CD4-positive, alpha-beta T cell treated with Interleukin-21 for 1 hour (primary cell): ENCODE measurements at places on chromosomes 1 and 21.

GRCh38 chr1:108692724-108693655, 880 bp downstream of the PRPF38B start:
- DNase-seq, result peak; percentile 90

DNA sequence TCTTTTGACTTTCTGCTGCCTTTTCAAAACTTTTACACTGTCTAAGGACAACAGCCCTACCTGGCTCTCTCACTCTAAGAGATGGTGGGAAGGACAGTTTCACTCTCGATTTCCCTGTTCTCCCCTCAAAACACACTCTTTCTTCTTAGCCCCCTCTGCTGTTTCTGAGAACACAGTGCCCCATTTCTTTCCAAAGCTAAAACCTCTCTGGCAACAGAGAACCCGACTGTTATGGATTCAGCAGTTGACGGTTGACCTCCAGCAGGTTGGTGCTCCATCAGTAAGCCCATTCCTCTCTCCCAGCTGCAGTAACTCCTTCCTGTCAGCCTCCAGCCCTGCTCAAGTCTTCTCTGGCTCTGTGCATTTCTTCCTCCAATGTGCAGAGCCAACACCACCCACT, 88.2 kb upstream of the ABCD3 start:
- no peak for DNase-seq

DNA sequence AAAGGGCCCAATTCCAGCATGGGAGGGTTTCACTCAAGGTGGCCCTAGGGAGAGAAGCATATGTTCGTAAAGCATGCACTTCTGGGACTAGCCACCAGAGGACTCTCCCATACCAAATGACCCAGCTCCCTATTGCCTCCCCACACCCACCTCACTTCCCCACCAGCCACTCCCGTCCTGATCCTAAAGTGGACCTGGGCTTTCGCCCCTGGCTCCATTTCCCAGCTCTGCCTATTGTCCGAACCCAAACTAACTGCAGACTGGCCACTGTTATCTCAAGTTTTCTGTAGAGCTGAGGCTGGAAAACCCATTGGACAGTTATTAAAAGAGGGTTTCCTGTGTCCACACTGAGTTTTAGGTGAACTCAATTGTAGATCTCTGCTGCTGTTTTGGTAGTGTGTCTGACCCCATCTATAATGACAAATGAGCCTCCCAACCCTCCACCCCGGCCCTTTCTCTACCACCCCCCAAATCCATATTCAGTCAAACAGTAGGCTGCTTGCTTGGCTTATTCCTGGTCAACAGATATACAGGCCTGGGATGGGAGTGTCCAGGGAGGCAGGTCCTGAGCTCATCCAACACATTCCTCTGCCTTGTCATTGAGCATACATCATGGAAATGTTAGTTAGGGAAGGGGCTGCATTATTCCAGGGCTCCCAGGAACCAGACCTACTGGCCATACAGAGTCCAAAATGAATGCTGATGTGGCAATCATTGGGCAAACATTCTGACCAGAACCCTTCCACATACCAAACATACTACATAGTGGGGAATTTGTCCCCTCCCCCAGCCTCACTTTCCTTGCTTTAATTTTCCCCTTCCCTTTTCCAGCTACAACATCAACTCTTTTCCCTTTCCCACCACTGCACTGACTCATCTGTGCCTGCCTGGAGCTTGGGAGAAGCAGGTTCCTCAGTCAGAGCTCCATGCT, 59.2 kb downstream of the ABCA4 start:
- DNase-seq, result peak; percentile 12

GRCh38 chr1:190904091-190904695, 426.5 kb upstream of the BRINP3 start:
- DNase-seq, result no peak
